ENCODE measurements at places on chromosomes 12 and 14. TPM values are rescaled to one million over a fixed set of nuclear protein-coding genes. Genes with fewer than 3 reads are reported as not detected.

- no peak overlapping the region for H3K4me3 ChIP-seq
- no peaks in the 10 kb centered on the region for H3K4me1 ChIP-seq
- no peaks in the 10 kb centered on the region for H3K36me3 ChIP-seq
- no peak overlapping the region for H3K27ac ChIP-seq
Measured at GRCh38 chr14:54207075-54207474, 189.7 kb upstream of the CDKN3 start.

DNA sequence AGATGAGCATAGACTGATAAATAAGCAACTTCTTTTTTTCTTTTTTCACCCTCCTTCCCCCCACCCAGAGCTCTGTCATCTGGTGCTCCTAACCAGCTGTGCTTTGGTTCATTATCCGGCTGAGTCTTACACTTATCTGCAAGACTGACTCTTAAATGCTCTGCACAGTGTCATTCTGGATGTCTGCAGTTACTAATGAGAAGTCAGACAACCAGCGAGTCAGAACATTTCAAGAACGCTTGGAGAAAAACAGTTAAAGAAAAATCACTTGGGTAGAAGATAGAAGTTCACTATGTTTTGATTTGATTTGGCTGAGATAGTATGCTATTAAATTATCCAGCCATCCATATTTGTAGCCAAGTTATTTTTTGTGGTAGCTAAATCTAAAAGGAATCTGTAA is 328.9 kb upstream of the PRICKLE1 start:
- no peaks in the 10 kb centered on the region for H3K36me3 ChIP-seq
- DNase-seq = no peak
- H3K27ac ChIP-seq = no peak overlapping the region
- H3K27me3 ChIP-seq = no peaks in the 10 kb centered on the region
- H3K4me1 ChIP-seq = no peaks in the 10 kb centered on the region
- no peak overlapping the region for H3K4me3 ChIP-seq

DNA sequence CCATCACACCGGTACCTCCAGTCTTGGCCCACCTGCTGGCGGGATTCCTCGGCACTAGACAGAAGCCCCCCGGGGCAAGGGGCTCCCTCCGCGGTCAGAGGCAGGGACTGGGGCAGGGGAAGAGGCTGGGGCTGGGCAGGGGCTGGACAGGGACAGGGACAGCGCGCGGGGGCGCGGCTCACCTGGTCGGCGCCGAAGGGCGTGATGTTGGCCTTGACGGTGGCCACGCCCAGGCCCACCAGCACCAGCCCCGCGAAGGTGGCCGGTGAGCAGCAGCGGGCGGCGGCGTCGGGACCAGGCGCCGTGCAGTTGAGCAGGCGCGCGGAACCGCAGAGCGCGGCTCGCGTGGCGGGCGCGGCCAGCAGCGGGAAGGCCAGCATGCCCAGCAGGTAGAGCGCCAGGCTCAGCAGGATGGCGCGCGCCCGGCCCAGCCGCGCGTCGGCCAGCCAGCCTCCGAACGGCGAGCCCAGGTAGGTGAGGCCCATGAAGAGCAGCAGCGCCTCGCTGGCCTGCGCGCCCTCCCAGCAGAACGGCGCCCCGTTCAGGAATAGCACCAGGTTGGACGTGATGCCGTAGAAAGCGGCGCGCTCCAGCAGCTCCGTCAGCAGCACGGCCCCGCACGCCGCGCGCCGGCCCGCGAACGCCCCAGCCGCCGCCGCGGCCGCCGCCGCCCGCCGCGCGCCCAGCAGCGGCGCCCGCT is 392 bp downstream of the SLC15A4 start:
- peak overlapping the region; percentile 92 for H3K27ac ChIP-seq
- DNase-seq = peak; percentile 92
- H3K27me3 ChIP-seq = no peaks in the 10 kb centered on the region
- H3K4me1 ChIP-seq = peaks cover 38% of the 10 kb centered on the region
- H3K4me3 ChIP-seq = peak overlapping the region; percentile 83

DNA sequence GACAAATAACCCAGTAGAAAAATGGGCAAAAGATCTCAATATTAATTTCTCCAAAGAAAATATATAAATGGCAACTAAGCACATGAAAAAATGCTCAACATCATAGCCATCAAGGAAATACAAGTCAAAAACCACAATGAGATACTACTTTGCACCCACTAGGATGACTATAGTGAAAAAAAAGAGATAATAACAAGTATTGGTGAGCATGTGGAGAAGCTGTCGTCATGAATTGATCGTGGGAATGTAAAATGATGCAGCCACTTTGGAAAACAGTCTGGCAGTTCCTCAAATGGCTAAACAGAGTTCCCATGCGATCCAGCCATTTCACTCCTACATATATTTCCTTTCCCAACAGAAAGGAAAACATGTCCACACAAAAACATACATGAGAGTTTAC is 18.1 kb downstream of the JDP2 start:
- peaks cover 62% of the 10 kb centered on the region for H3K36me3 ChIP-seq
- no peak for DNase-seq
- no peak overlapping the region for H3K4me3 ChIP-seq

DNA sequence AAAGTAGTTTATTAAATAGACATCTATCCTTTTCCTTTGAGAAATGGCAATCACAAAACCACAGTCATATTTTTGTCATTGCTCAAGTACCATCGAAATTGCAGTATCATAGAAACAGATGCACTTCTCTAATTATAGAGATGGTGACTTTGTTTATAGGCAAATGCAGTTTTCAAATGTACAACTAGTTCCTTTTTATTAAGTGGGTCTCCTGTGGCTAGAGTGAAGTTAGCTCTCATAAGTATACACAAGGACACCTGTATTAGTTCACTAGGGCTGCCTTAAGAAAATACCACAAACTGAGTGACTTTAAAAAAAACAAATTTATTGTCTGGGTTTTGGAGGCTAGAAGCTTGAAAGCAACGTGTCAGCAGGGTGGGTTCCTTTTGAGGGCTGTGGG is 62.8 kb downstream of the OTOGL start:
- H3K27ac ChIP-seq = no peak overlapping the region
- DNase-seq = no peak
- no peaks in the 10 kb centered on the region for H3K4me1 ChIP-seq
- no peak overlapping the region for H3K4me3 ChIP-seq
- H3K36me3 ChIP-seq = no peaks in the 10 kb centered on the region

GRCh38 chr12:46921764-46922133 is 96.0 kb upstream of the SLC38A4 start:
- H3K36me3 ChIP-seq = no peaks in the 10 kb centered on the region
- DNase-seq = no peak
- H3K4me3 ChIP-seq = no peak overlapping the region

DNA sequence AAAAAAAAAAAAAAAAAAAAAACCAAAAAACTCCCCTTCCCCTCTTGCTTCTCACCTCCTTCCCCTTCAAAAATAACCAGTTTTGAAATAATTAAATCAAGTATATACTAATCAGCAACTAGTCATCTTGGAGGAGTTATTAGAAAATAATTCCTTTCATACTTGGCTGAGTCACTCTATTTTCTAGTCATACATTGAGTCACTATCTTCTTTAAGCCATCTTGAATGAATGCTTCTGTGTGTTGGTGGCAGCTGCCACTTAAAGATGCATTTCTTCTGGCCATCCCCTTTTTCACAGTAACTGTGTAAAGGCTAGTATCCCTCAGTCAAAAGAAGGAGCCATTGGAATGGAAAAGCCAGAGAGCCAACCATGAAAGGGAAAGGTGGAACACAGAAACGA is 84.2 kb upstream of the TMEM263 start:
- no peak overlapping the region for H3K27ac ChIP-seq
- no peaks in the 10 kb centered on the region for H3K36me3 ChIP-seq
- H3K4me1 ChIP-seq = no peaks in the 10 kb centered on the region
- no peaks in the 10 kb centered on the region for H3K27me3 ChIP-seq

DNA sequence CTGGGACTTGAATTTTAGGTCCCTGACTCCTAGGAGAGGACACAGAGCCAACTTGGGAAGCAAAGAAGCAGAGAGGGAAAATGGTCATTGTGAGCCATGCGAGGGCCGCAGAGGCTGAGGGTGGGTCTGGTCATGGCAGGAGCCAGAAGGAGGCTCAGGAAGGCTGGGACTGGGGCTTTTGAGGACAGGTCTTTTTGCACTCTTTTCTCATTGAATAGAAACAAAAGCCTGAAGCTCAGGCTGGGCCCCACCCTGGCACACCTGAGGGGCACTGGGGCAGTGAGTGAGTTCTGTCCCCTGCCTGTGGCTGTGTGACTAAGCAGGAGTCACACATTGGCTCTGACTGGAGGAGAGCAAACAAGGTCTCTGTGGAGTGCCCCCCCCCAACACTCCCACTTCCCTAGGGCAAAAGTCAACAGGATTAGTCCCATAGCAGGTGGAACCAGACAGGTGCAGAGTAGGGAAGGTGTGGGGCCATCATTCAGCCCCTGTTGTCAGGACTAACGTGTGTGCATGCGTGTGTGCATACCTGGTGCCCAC is 2.8 kb downstream of the KRT7 start:
- peak; percentile 45 for DNase-seq
- H3K27me3 ChIP-seq = peaks cover 44% of the 10 kb centered on the region
- H3K4me1 ChIP-seq = no peaks in the 10 kb centered on the region
- H3K36me3 ChIP-seq = no peaks in the 10 kb centered on the region
- H3K4me3 ChIP-seq = no peak overlapping the region
- no peak overlapping the region for H3K27ac ChIP-seq

DNA sequence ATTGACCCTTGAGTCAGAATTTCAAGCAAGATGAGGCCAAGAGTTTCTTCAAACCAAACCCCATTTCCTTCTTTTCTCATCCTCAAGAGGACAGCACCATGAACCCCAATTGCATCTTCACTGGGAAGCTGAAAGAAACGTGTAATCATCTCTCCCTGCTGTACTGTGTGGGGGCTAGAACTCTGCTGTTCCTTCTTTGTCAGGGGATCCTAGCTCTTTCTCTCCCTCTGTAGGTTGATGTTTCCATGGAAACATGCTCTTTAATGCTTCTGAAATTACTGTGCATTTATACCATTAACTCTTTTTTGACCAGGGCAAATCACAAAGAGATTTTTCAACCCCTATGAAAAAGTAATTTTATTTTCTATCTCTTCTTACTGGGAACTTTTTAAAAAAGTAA is 295.1 kb downstream of the GRIN2B start:
- no peaks in the 10 kb centered on the region for H3K27me3 ChIP-seq
- no peak for DNase-seq
- H3K27ac ChIP-seq = no peak overlapping the region
- H3K4me3 ChIP-seq = no peak overlapping the region
- H3K4me1 ChIP-seq = no peaks in the 10 kb centered on the region
- no peaks in the 10 kb centered on the region for H3K36me3 ChIP-seq

DNA sequence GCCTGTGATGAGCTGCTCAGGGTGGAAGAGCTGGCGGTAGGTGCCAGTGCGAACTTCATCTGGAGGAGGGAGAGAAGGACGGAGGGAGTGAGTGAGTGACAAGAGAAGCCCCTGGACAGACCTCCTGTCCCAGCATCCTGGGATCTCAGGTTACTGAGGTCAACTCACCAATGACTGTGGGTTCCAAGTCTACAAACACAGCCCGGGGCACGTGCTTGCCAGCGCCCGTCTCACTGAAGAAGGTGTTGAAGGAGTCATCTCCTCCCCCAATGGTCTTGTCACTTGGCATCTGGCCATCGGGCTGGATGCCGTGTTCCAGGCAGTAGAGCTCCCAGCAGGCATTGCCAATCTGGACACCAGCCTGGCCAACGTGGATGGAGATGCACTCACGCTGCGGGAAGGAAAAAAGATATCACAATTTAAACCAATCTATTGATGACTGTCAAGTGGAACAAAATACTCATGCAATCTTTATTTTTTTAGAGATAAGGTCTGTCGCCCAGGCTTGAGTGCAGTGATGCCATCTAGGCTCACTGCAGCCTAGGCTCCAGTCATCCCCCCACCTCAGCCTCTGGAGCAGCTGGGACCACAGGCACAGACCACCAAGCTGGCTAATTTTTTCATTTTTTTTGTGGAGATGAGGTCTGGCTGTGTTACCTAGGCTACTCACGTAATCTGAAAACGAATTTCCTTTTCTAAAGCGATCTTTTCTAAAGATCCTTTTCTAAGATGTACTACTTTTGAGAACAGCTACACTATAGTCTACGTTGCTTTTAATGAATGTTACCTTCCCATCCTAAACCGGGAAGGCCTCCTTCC is 1.7 kb downstream of the TUBA1B start:
- no peak for DNase-seq
- H3K4me3 ChIP-seq = peak overlapping the region; percentile 92
- peaks cover 45% of the 10 kb centered on the region for H3K4me1 ChIP-seq
- no peaks in the 10 kb centered on the region for H3K27me3 ChIP-seq
- peaks cover 20% of the 10 kb centered on the region for H3K36me3 ChIP-seq

C12orf54 gene
- total RNA-seq = not detected

CLEC4D gene
- 24.9 TPM for total RNA-seq

TTLL5 gene
- 39.7 TPM for total RNA-seq

PTPN6 gene
- total RNA-seq = 431 TPM

Data from spleen (tissue), 13 donors.